ENCODE measurements at places on chromosomes 16 and 17.

- peak; percentile 31 for DNase-seq
Measured at GRCh38 chr17:8125154-8125946, 1.4 kb upstream of the HES7 start.

- no peak for DNase-seq
Measured at GRCh38 chr16:81307770-81308169, 7.0 kb upstream of the GAN start.

DNA sequence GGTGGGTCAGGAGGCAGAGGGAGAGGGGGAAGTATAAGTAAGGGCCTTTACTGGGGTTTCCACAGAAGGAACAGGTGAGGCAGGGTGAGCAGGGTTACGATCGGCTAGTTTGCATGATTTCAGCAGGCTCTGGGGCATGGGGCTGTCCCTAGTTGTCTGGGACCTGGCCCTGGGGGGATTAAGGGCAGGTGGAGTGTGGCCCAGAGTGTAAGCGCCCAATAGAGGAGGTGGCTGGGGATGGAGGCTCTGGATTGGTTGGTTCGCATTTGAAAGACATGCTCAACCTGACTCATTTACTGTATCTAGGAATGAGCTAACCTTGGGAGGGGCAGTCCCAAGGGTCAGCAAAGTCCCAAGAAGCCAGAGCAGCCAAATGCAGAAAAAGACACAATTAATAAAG lies 230.3 kb downstream of the MAP2K4 start:
- no peak for DNase-seq

GRCh38 chr17:43559161-43559816 lies 13.1 kb upstream of the ETV4 start:
- DNase-seq, result no peak

DNA sequence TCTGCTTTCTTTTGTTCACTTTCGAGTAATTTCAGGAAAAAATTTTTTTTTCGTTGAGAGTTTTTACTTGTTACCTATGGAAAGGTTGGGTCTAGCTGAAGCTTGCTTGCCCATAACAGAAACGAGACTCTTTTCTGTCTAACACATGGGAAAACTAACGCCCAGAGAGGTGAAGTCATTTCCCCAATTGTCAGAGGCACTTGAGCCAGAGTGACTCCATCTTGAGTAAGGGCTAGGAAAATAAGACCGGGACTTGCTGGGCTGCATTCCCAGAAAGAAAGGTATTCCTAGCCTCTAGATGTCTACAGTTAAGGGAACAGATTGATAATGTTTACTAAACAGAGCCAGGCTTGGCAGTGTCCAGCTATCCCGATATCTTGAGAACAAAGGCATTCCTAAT lies 26.8 kb downstream of the PRKCB start:
- DNase-seq, result no peak

DNA sequence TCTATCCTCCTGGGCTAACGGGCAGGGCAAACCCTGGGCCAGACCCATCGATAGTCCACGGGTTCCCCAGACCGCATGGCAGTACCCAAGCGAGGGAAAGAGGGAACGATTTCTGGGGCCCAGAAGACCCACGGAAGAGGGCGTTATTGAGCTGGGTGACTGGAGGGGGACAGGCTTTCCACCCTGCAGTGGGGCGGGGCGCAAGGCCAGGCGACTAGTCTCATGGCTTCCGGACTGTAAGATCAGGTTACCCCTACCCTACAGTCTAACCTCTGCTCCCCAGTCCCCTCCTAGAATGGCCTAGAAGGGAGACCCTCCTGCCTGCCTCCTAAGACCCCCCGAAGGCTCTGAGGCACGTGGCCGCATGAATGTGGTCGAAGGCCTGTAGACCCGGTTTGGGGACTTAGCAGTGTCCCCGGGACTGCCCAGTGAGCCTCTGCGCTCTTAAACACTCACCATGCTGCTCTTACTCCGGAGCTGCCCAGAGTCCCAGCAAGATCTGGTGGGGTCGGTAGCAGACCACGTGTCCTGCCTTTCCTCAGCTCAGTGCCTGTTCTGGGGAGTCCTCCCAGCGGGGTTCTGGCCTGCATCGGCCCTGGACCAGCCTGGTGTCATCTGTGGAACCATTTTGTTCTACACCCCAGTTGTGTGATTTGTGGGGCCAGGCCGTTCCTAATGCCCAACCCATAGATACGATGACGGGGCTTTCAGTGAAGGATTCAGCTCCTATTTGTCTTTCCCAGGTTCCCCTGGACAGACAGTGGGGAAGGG lies 13.2 kb upstream of the AURKB start:
- DNase-seq, result peak; percentile 38

DNA sequence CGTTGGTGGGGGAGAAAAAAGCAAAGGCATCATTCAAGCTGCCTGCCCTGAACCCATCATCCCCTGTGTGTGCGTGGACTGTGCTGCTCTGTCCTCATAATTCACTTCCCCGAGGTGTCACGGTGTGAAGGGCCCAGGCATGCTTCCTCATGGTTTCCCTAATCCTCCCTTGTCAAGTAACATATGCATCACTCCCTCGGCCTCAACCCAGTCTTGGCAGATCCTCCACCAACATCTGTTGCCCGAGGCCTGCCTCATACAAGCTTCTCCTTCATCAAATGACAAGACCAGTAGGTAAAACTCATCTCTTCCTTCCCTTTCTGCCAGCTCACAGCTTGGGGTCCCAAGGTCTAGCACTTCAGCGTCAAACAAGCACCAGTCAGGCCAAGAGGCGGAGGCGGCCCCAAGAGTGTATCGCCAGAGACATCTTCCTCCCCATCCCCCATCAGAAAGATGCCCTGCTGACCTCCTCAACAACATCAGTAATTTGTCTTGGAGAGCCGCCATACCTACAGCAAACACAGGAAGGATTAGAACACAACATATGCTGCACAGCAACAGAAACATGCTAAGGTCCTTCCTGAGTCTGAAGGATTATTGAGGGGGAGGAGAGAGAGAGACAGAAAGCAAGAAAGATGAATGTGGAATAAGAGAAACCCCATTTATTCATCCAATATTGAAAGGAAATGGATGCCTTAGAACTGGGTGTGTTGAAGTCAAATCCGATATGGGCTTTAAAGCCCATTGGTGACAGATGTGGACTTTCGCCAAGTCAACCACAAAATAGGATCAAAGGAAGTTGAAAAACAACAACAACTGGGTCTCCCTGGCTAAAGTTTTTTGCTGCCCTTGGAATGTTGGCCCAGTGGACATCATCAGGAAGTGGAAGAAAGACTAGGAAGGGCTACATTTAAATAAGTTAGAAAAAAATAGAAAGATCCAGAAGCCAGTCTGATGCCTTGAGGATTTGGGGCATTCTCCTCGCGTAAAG lies 38.4 kb downstream of the SOX9 start:
- no peak for DNase-seq

- DNase-seq, result peak; percentile 9
Measured at GRCh38 chr17:37220607-37220953, 155.2 kb upstream of the C17orf78 start.

DNA sequence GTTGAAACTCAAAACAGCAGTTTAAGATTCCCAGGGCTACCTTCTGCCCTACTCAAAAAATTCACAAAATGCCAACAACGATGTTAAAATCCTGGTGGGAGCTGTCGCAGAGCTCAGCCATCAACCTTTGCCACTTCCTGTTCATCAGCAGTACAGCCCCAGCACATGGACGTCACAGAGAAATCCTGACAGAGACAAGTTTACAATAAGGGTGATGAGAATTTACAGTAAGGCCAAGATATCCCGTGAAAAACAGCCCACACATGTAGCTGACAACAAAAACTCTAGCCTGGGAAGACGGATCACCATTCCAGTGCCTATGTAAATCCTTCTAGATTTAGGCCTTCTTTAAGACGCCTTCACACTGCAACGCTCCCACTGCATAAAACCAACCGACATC lies 18.8 kb downstream of the USP22 start:
- no peak for DNase-seq

DNA sequence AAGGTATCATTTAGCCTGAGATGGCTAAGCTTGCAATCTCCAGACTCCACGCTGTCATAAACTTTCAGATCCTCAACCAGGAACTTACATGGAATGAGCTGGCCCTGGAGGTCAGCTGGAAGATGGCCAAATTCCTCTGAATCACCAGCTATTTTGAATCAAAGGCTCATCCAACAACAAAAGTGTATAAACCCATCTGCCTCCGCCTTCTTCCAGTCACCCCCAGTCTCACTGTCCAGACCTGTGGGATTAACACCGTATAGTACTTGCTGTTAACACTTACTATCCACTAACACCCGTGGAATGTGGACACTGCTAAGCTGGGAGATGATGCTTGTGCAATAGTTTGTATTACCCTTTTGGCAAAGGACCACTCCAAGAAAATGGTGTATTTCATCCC lies 1.9 kb upstream of the LCMT1 start:
- no peak for DNase-seq

GRCh38 chr16:9820476-9821246 lies 361.6 kb downstream of the GRIN2A start:
- no peak for DNase-seq

- DNase-seq, result no peak
Measured at GRCh38 chr17:8462564-8462963, 26.9 kb downstream of the NDEL1 start.

GRCh38 chr17:79927688-79928501 lies 88.7 kb upstream of the CBX4 start:
- no peak for DNase-seq

DNA sequence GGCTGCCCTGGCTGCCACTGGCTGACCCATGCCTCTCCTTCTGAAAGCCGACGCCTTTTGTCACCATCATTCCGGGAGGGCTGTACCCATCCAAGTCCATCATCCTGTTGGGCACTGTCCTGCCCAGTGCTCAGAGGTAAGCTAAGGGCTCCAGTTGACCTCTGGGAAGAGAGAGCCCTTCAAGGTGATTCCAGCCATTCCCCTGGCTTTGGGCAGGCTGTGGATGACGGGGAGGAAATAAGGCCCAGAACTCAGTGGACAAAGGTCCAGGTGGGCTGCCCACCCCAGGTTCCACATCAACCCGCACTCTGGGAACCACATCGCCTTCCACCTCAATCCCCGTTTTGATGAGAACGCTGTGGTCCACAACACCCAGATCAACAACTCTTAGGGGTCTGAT lies 45.8 kb downstream of the NOS2 start:
- DNase-seq, result no peak

GRCh38 chr16:83581082-83581481 lies 226.7 kb upstream of the HSBP1 start:
- DNase-seq, result no peak

DNA sequence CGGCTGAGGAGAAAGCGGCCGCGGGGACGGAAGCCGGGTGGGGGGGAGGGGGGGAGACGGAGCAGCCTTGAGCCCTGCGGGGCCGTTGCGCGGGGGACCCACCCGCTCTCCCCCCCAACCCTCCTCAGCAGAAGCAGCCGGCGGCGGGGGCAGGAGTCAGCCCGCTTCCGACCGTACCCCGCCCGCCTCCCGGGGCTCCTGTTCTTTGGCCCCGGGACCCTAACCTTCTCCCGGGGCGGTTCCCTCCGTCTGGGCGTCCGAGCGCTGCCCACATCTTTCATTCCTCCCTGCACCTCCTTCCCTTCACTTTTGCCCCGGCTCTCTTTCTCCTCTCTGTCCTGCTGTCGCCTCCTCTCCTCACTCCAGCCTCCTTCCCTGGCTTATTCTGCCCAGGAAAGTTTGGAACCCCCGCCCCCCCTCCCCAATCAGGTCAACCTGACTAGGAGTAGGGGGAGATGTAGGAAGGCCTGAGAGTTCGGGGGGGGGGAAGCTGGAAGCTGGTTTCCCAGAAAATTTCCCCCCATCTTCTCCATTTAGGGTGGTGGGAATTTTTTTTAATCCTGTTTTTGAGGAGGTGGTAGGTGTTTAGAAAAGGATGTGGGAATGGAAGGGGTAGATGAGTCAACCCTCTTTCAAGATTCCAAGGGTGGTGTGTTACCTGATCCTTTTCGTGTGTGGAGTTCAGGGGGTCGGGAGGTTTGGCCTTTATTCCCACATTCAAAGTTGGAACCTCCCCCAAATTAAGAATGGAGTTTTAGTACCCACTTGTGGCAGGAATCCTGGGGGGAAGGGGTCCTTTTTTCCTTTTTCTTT lies 427 bp upstream of the NLK start:
- DNase-seq, result no peak

DNA sequence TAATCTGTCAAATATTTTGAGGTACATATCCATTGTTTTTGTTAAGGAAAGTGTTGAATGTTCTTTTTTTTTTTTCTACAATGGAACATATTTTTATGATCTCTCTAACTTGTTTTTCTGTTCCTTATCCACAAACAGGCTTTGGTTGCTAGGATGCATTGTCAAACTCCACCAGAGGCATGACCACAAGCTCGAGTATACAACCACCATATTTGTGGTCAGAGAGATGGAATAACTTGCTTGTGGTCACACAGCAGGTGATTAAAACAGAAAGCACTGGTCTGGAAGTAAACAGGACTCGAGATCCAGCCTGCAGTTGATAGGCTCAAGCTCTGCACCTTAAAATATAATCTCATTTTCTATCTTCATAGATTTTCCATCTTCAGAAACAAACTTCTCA lies 105.8 kb upstream of the ADAMTS18 start:
- DNase-seq, result no peak

- DNase-seq, result no peak
Measured at GRCh38 chr17:48757524-48757961, 29.0 kb upstream of the HOXB13 start.

DNA sequence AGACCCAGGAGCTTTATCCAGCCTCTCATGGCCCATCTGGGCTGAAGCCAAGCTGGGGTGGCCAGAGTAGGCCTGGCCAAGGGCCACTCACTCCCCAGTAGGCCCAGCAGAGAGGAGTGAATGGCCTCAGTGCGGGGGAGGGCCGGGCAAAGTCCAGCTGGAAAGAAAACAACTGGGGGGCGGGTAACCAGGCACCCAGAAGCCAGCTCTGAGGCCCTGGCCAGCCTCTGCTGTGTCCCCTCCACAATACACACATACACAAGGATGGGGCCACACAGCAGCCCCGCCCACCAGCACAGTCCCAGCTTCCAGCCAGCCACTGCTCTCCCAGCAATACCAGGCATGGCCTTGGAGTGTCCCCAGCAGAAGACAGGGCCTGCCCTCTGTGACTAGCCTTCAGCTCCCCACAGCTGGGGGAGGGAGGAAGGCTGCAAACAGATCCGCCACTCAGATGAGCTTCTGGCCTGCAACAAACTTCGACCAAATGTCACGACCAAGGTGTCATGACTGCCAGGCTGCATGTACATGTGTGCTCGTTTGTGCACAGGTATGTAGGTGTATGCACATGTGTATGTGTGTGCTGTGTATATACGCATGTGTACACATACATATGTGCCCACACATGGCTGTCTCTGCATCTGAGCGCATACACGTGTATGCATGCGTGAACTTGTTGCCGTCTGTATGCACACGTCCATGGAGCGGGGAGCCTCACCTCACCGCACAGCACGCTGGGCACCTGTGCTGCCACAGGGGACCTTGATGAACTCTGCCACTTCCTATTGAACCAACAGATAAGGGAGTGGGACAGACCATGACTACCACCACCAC lies 5.0 kb downstream of the CARHSP1 start:
- DNase-seq, result no peak

DNA sequence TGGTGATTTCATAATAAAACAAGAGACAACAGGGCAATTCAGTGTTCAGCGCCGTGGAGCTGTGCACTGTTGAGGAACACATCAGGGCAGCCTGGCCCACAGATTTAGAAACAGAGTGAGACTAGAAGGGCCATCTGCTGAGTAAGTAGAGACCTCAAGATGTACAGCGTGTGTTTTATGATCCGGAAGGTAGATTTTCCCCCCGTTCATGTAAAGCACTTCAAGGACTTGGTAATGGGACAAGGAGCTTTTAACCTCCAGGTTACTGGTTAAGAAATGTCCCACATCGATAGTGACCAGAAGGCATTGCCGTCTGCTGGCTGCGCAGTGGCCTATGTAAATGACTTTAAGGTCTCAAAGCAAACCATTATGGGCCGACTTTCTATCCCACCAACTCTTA lies 1057.7 kb upstream of the EEF2KMT start:
- DNase-seq, result no peak

GRCh38 chr16:10937068-10937859 lies 5.0 kb downstream of the DEXI start:
- no peak for DNase-seq
